Chondrocyte (in vitro differentiated cells): ENCODE measurements at places on chromosomes 7 and 10.

DNA sequence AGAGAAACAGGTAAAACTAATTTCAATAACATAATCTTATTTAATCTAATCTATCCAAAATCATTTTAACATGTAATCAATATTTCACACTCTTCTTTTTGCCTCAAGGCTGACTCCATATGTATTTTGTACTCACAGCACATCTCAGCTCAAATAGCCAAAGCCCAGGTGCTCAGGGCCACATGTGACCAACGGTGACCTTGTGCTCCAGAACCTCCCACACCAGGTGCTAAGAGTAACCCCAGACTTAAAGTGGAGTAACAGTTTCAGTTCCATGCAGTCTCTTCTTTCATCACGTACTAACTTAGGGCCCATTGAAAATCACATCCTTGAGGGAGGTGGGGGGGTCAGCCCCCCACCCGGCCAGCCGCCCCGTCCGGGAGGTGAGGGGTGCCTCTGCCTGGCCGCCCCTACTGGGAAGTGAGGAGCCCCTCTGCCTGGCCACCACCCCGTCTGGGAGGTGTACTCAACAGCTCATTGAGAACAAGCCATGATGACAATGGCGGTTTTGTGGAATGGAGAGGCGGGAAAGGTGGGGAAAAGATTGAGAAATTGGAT is 47.3 kb downstream of the NCAPG2 start:
- DNase-seq = no peak

DNA sequence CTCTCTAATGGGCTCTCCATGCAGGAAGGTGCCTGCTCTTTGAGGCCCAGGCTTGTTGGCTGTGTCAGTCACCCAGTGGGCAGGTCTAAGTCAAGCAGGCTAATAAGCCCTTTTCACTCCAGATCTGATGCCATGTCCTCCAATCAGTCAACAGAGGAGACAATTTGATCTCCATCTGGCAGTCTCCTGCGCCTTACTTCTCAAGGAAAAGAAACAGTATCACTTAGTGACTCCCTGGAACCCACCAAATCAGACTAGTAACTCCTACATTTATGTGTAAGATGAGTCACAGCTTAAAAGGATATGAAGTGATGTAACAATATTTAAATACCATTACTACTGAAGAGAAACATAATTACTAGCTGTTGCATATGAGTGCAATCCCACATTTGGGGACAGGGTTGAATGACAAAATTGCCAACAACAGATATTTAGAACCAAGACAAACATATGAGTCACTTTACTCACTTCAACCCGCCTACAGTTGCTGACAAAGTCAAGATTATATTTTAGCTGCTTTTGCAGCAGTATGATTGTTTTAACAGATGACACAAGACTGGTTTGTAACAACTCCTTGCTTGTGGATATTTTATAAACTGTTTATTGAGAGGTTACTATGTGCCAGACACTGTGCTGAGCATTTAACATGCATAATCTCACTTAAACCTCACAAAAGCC is 72.1 kb downstream of the USP6NL start:
- DNase-seq = no peak

DNA sequence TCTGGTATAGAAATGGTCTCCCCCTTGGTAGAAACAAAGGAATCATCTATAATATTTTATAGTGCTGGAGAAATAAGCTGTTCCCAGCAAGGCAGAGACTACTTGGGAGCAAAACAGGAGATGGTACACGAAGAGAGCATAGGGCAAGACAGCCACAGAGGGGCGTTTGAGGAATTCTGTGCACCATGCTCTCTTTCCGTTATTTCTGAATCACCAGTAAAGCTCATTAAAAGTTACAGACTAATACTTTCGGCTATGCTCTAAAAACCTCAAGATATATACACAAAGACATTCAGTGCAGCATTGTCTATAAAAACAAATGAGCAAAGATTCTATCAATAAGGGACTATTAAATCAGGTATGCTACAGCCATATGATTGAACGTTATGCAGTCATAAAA is 68.5 kb upstream of the FHIP2A start:
- DNase-seq = no peak

- no peak for DNase-seq
Observed at GRCh38 chr10:102705531-102705930, 8.7 kb downstream of the ARL3 start.

- no peak for DNase-seq
Observed at GRCh38 chr7:151489498-151489897, 30.2 kb downstream of the RHEB start.

- DNase-seq = no peak
Observed at GRCh38 chr10:116408719-116409118, 18.9 kb upstream of the PNLIPRP3 start.

DNA sequence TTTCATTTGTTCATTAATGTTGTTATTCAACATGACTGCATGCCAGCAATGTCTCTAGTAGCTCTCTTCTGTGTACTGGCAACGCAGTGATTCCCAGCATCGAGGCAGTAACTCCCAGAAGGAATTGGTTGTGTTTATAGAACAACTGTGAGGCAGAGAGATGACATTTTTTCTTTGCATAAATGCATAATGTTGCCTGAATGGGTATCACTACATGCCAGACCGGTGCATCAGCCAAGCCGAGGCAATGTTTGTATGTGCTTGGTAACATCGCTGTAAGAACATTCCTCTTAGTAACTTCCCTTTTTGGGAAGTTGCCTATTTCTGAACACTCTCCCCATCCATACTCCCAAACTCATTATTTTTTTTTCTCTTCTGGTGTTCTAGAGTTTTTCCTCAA is 182.9 kb downstream of the HTR7 start:
- no peak for DNase-seq

GRCh38 chr7:117777335-117778142 is 95.7 kb downstream of the CTTNBP2 start:
- no peak for DNase-seq

- no peak for DNase-seq
Observed at GRCh38 chr10:126349676-126350075, 38.6 kb downstream of the ADAM12 start.

DNA sequence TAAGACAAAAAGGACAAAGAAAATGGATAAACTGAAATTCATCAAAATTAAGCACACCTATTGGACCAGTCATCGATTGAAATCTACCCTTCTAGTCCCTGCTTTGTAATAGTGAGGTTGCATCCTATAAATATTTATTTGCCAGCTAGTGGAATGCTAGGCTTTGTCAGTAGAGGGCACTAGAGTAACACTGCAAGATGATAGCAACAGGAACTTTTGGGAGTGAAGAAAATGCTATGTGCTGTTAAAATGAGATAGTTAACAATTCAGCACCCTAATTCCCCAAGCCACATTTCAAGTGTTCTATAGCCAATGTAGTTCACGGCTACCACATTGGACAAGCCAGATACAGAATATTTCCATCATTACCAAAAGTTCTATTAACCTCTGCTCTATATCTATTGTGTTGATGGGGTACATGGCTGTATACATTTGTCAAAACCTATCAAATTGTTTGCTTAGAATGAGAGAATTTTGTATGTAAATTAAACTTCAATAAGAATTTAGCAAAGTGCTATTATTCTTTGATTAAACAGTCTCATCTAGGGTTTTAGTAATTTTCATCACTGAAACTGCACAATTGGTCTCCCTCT is 69.8 kb downstream of the LSMEM1 start:
- no peak for DNase-seq

DNA sequence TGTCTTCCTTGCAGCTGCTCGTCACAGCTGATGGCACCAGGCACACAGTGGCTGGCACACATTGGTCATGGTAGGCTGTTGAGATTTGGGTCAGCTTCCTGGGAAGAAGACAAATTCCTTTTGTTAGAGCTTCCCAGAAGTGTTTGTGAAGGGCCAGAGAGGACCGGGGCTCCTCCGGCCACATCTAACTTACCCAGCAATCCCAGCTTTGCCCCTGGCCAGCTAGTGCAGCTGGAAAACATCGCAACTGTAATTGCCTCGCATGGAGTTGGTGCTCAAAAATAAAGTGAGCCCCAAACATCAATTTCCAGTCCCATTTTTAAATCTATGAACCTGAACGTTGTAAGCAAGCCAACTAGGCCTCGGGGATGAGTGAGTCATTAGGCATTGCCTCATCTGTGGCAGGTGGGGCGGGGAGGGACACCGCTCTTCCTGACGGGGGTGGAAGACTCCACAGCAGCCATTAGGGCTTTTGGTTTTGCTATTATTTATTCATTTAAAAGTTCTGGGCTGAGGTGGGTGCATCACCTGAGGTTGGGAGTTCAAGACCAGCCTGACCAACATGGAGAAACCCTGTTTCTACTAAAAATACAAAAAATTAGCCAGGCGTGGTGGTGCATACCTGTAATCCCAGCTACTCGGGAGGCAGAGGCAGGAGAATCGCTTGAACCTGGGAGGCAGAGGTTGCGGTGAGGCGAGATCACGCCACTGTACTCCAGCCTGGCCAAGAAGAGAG is 12.4 kb downstream of the CPA5 start:
- no peak for DNase-seq

DNA sequence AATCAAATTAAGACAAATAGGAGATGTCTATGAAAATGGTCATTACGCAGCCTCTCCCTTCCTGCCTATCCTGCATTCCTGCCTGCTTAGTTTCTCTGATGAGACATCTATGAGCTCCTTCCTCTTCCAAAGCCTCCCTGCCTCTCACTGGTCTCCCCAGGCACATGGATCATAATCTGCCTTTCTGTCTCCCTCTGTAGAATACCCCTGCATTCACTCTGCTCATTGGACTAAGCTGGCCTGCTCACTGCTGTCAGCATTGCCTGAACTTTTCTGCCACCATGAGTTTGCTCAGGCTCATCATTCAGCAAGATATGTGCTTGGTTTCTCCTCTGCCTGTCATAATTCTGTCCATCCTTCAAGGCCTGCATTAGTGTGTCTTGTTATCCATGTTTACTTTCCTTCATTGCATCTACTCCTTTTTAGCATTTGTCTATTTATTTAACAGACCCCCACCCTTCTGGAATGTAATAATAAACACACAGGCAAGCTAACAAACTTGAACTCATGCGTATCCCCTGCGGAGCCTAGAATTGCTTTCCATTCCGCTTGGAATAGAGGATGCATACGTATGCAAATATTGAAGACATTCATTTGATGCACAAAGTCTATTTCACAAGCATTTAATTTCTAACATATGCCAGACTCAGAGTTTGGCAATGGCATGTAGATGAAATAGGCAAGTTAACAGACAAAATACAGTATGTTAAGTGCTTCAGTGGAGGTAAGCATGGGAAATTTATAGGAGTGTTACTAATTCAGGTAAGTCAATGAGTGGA is 88.3 kb downstream of the PTPRZ1 start:
- no peak for DNase-seq

DNA sequence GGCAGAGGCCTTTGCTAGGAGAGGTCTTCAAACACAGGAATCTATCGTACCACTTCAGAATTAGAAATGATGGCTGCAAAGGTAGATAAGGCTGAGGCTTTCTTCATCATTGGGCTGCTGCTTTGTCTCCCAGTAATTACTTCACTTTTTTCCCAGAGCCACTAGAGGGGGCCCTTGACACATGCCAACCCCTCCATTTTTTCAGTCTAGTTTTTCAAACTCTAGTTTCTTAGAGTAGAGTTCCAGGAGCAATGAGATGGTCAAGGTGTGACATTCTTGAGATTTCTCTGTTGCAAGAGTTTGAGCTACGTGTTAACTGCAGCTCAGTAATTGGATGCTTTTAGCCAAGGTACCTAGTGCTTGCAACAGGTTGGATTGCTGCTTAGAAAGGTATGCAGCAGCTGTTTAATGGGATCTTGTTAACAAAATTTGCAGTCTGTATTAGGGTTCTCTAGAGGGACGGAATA is 33.8 kb upstream of the RBM20 start:
- DNase-seq = no peak

DNA sequence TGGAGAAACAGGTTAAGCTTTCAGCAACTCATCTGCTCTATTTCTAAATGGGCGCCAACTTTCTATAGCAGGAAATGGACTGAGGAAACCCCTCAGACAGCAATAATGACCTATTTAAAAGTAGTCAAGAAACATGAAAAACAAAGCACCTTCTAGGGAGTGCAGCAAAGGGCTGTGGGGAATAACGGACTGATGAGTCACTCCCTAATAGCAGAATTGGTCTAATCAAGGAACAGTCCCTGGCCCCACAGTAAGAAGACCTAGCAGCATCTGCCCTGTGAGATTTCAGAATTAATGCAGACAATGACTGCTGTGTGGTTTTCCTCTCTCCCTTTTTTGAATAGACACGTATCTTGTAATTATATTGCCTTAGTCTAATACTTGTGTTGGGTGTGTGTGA is 602.9 kb downstream of the IPMK start:
- no peak for DNase-seq

DNA sequence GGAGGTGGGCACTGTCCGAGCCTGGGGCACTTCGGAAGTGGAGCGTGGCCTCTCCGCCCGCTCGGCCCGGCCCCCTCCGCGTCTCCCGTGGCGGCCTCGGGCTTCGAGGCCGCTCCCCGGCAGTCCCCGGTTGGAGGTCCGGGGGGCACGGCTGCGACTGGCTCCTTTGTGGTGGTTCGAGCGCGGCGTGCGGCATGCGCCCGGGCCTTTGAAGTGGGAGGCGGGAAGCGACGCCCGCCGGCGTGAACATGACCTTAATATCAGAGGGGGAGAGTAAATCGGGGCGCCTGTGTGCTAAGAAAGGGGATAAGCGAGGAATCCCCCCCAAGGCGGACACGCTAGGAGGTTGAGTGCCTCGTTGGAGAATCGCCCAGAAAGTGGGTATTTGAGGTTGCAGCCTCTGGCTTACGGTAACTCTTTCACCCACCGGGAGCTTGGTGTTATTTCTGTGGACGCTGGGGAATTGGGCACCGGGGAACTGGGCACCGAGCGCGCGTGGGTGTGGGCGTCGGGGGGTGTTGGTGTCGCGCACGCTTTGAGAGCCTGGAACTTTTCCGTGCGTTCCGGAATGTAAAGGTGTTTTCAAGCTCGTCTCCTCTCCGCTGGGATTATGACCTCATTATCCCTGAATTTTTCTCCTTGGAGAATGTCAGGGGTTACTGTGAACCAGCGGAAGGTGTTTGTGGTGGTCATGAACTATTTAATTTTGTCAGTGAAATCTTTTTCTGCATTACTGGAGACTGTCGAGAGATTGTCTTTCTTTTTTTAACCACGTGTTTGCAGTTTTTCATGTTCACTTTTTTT is 660 bp downstream of the SUV39H2 start:
- DNase-seq = no peak

GRCh38 chr10:129656642-129657041 is 189.6 kb downstream of the MGMT start:
- no peak for DNase-seq

- no peak for DNase-seq
Observed at GRCh38 chr10:15515202-15515601, 144.1 kb upstream of the FAM171A1 start.

- DNase-seq = no peak
Observed at GRCh38 chr7:71286924-71287323, 155.0 kb downstream of the GALNT17 start.

GRCh38 chr10:90526721-90527120 is 331.1 kb downstream of the HTR7 start:
- DNase-seq = no peak

- no peak for DNase-seq
Observed at GRCh38 chr7:23120106-23120505, 14.5 kb downstream of the KLHL7 start.

GRCh38 chr7:816751-817671 is 15.3 kb upstream of the SUN1 start:
- peak; percentile 84 for DNase-seq

GRCh38 chr7:48563334-48563733 is 361.0 kb upstream of the CDC14C start:
- DNase-seq = no peak
